HFFc6 (cell line): ENCODE measurements at places on chromosomes 11 and 22. TPM values are rescaled to one million over a fixed set of nuclear protein-coding genes. Genes with fewer than 3 reads are reported as not detected.

- DNase-seq: no peak
Measured at GRCh38 chr22:46139895-46140350, 10.4 kb upstream of the PPARA start.

- peak; percentile 28 for DNase-seq
Measured at GRCh38 chr22:32932176-32932575, 126.0 kb downstream of the SYN3 start.

- DNase-seq: peak; percentile 83
Measured at GRCh38 chr11:63567044-63567840, 4.1 kb upstream of the PLAAT2 start.

DNA sequence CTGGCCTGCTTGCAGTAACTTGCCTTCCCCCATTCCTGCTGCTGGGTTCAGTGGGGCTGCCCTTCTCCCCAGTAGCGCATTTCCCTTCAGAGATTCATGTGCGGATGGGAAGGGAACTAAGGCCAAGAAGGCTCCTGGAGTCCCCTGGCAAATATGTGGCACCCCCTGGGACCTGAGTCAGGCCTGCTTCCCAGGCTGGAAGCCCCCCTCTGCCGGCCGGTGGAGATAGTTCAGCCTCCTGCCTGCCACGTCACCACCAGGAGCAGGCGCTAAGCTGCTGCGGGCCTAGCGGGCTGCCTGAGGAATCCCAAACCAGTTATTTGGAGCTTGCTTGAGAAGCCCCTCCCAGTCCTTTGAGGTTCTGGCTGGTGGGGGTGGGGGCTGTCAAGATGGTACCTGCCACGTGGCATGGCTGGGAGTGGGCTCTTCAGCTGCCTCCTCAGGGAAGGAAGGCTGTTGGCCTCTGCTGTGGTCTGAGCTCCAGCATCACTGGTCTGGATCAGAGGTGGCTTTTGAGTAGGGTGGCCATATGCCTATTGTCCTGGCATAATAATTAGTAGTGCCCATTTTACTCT is 2.0 kb downstream of the SERPINH1 start:
- DNase-seq: peak; percentile 88

GRCh38 chr11:122656631-122657101 is 1.1 kb downstream of the UBASH3B start:
- DNase-seq: peak; percentile 24

DNA sequence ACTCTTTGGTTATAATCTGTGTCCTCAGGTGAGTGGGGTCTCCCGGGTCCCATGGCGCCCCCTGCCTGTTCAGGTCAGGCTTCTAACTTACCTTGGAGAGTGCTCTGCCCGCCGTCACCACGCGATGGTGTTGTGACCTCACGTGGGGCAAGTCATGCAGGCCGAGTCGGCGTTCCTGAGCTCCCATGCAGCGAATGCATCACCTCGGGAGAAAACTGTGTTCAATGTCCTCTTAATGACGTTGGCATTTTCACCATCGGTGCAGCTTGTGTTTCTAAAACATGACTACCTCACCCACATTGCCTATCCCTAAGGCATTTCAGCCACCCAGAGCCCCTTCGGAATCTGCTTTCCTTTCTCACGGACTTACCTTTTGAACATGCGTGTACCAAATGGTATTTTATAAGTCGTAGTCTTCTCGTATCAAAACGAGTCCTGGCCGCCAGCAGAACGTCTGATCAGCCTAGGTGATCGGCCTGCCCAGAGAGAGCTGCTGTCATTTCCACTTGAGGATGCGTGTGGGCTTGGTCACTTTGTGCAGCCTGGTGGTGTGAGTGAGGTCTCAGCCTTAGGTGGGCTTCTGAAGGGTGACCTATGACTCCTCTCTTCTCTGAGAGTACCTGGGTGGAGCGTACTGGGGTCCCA is 64.8 kb downstream of the TBC1D22A start:
- DNase-seq: no peak

DNA sequence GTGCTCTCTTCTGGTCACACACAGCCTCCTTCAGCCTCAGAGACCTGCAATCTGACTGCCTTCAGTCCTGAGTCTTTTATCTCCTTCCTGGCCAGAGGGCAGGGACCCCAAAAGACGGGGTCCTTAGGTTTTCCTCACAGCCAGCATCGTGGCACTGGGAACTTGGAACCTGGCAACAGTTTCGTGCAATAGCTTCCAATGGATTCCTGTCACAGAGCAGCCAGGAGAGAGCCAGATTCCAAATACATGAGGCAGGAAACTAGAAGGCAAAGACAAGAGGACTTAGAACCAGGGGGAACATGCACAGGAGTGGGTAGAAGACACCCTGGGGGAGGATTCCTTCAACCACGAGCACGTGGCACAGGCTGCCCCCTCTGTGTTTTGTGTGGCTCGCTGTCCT is 48.6 kb downstream of the C11orf91 start:
- DNase-seq: no peak

GRCh38 chr11:123527947-123528346 is 97.9 kb downstream of the GRAMD1B start:
- DNase-seq: no peak

GRCh38 chr11:3934658-3935057 is 79.2 kb downstream of the STIM1 start:
- DNase-seq: no peak

GRCh38 chr22:35148381-35148780 is 82.4 kb downstream of the ISX start:
- DNase-seq: no peak

The GGTLC2 gene
- not detected in 3 replicates for total RNA-seq

The POLR3H gene
- 60.7 to 73.0 TPM (median 65.0 TPM) in 3 replicates for total RNA-seq

The CARD16 gene
- total RNA-seq: 8.7 to 9.7 TPM (median 9.5 TPM) in 3 replicates

The STX3 gene
- 13.6 to 23.1 TPM (median 21.6 TPM) in 3 replicates for total RNA-seq

The LRP4 gene
- 1.9 to 2.2 TPM (median 2.0 TPM) in 3 replicates for total RNA-seq
